Sigmoid colon (tissue), 7 donors: ENCODE measurements at places on chromosomes 5 and 9.

GRCh38 chr9:136646827-136647711 is 15.6 kb upstream of the EGFL7 start:
- no peak for DNase-seq

GRCh38 chr9:137837345-137838278 is 40.0 kb upstream of the CACNA1B start:
- DNase-seq: peak; percentile 52

DNA sequence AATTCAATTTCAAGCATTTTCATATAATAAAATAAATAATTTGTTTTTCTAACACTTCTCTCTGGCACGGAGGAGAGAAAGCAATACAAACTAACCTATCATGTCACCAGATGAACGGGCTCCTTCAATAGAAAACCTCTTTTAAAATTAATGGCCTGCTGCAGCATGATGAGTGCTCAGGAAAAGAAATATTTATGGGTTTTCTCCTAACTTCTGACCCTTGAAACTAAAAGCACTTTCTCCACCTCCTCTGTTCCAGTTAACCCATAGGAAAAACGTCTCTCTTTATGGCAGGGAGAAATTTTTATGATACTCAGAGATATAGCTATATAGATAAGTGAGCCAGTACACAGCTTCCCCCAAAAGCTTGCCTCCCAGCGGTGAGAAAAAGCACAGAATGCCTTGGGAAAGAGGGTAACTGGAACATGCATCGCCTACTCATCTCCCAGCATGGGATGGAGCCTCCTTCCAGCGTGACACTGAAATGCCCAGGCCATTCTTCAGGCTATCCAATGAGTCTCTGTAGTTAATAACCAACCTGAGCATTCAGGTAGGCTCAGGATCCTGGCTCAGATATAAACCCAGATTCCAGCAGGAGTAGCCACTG is 963.0 kb upstream of the DMAC1 start:
- DNase-seq: no peak

DNA sequence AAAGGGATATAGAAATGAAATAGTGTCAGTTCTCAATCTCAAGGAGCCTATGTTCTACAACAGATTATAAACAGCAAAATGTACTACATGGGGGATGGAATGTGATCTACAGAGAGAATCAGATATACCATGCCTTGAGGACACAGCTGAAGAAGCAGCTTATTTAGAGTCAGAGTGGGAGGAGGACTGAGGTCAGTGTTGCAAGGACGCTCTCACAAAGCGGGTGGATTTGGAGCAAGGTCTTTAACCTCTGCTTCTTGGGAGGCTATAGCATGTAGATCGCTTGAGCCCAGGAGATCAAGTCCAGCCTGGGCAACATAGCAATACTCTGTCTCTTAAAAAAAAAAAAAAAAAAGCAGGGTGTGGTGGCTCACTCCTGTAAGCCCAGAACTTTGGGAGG is 32.8 kb upstream of the PLIN2 start:
- DNase-seq: no peak

- no peak for DNase-seq
These were observed 38.9 kb upstream of the IFNK start for GRCh38 chr9:27485158-27485557.

- DNase-seq: no peak
These were observed 103.9 kb downstream of the ST8SIA4 start for GRCh38 chr5:100799166-100799565.

DNA sequence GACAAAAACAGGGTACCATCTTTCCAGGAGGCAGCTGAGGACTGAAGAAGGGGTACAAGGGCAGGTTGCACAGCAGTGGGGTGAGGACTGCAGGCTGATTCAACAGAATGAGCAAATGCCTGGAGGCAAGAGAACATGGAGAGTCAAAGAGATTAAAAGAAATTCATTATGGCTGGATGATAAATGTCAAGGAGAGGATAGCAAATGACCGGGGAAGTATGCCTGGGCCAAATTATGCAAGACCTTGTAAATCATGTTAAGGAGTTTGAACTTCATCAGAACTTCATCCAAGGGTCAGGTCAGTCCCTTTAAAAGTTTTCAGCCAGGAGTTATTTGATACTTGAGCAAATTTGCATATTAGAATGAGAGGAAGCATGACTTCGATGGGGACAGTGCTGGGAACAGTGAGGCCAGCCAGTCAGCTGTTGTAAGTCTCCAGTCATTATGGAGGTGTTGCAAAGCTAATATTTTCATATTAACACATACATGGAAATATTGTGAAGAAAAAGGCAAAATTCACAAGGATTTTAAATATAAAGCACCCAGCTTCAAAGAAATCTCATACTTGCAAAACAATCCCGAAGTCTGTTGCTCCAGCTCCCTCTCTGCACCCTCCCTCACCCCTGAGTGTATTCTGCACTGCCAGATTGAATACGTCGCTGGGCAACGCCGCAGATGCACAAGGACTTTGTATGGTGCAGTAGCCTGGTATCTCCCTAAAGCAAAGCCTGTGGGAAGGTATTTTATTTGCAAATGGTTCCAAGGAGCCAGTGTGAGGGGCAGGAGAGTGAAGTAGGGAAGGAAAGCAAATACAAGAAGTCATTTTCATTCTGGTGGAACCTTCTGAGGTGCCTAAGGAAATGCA is 509.8 kb upstream of the TLE4 start:
- no peak for DNase-seq

DNA sequence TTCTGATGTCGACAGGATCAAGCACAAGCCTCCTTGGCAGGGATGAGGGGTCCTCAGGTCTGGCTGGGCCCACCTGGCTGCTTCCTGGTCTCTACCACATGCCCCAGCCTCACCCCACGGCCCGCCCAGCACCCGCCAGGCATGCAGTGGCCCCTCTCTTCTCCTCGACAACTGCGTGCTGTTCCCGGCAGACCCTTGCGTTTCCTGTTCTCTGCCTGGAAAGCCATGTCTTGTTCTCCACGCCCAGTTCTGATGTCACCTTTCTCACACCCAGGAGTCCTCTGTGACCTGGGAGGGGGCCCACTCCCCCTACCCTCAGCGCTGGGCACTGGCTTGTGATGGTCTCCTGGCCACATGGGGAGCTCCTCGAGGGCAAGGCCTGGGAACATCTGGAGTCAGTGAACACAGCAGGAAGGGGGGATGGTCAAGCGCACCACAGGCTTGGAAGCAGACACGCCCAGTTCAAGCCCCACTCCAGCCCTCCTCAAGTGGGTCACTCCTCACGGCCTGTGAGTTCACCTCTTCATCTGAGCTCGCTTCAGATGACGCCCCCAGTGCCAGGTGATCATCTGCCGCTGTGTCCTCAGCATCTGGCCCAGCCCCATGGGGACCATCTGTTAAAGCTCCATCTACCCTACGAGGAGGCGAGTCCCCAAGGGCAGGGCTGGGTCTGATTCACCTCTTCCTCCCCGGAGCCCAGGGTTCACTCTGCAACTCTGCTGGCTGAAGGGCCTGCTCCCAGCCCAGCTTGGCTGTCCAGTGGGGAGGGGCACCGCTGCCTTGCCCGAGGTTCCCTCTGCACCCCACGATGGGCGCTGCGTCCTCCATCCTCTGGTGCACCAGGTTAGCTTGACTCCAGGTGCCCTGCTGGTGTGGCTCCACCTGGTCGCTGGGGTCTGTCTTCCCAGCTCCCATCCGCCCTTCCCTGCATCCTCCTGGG is 133.2 kb upstream of the PHYKPL start:
- DNase-seq: no peak

GRCh38 chr5:167861129-167861927 is 430.1 kb upstream of the WWC1 start:
- no peak for DNase-seq

DNA sequence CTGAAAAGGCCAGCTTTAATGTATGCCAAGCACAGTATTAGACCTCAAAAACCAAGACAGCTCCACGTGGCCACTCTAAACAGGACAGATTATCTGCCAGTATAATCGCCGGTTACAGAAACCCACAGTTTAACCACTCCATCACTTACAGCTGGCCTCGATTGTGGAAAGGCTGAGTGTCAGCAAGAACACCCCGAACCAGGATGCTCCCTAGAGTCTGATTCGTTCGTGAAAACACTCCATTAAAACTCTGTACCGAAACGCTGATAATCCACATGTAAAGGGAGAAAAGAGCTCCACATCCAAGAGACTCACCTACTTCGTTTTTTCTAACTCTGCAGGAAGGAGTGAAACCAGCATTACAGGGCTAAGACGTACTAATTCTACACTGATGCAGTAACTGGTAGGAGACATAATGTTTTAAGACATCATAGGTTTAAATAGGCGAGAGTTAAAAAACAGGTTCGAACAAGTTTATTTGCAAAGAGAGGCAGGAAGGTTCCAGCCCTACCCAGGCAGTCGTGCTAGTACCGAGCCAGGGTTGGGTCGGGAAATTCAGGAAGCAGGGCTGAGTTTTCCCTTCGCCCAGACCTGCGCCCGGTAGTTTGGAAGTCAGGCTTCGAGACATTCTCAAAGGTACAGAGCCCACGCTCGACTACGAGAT is 949 bp downstream of the SERINC5 start:
- DNase-seq: no peak

GRCh38 chr5:60404171-60404570 is 295.8 kb downstream of the DEPDC1B start:
- no peak for DNase-seq

GRCh38 chr5:32285510-32286138 is 27.1 kb downstream of the MTMR12 start:
- DNase-seq: no peak

DNA sequence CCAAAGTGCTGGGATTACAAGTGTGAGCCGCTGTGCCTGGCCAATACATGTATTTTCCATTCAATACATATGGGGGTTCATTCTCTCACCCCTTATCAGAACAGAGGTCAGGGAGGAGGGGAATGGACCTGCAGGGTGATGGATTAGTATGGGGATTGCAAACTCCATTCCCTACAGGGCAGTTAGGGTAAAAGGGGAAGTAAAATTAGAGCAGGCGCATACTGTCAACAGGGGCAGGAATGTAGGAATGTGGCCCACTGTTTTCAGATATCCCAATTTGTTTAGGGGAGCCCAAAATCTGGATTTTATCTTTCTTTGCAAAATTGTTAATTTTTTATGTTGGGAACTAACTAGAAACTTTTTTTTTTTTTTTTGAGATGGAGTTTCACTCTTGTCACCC is 46.4 kb upstream of the SLC44A1 start:
- DNase-seq: no peak

- no peak for DNase-seq
These were observed 9.3 kb upstream of the NEUROG1 start for GRCh38 chr5:135545099-135545498.
